ENCODE measurements at places on chromosomes 3 and 15. TPM values are rescaled to one million over a fixed set of nuclear protein-coding genes. Genes with fewer than 3 reads are reported as not detected.

DNA sequence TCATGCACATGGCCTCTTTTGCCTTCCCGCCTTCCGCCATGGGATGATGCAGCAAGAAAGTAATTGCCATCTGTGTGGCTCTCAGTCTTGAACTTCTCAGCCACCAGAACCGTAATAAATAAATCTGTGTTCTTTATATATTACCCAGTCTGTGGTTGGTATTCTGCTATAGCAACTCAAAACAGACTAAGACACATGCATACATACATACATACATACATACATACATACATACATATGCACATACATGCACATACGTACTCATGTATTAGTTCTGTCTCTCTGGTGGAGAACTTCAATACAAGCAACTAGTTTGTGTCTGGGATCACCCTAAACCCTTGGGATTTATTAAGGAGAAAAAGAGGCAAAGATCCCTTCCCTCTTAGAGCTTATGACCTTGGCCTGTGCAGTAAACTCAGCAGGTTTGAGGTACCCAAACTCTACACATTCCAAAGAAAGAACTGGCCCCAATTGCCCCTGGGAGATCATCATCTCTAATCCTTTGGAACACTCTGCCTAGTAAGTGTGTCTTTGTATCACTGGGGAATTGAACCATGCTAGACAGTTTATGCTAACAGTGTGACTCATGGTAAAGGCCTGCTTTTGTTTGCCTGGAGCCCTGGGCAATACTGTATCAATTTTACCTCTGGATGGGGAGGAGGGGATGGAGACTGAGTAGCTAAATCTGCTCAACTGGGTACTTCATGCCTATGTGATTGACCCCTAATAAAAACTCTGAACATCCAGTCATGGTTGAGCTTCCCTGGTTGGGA, 115.6 kb upstream of the LMCD1 start:
- no peak for DNase-seq

DNA sequence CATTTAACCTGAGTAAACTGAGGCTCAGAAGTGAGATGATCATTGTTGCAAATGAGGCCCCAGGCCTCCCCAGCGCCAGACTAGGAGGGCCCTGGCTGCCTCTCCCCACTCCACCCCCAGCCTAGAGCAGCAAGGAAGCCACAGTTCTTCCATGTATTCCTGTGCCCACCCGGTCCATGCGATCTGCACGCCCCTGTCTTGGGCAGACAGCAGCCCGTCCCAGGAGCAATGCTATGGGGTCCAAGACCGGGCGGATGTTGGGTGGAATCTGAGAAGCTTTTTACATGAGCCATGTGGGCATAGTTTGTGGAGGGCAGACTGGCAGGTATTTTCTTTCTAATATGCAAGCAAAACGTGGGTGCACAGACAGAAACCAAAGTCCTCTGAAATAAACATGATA, 15.1 kb downstream of the SH2D7 start:
- no peak for DNase-seq

Gene ADAMTS7
- polyA plus RNA-seq, result 11.6 TPM

- DNase-seq, result no peak
Observed at GRCh38 chr3:178520451-178520850, 15.8 kb upstream of the KCNMB2 start.

GRCh38 chr3:186368717-186369116, 6.7 kb upstream of the DGKG start:
- no peak for DNase-seq

Gene SLC9C1
- polyA plus RNA-seq, result 1.8 TPM

Gene LOXL1
- polyA plus RNA-seq, result 10.3 TPM

DNA sequence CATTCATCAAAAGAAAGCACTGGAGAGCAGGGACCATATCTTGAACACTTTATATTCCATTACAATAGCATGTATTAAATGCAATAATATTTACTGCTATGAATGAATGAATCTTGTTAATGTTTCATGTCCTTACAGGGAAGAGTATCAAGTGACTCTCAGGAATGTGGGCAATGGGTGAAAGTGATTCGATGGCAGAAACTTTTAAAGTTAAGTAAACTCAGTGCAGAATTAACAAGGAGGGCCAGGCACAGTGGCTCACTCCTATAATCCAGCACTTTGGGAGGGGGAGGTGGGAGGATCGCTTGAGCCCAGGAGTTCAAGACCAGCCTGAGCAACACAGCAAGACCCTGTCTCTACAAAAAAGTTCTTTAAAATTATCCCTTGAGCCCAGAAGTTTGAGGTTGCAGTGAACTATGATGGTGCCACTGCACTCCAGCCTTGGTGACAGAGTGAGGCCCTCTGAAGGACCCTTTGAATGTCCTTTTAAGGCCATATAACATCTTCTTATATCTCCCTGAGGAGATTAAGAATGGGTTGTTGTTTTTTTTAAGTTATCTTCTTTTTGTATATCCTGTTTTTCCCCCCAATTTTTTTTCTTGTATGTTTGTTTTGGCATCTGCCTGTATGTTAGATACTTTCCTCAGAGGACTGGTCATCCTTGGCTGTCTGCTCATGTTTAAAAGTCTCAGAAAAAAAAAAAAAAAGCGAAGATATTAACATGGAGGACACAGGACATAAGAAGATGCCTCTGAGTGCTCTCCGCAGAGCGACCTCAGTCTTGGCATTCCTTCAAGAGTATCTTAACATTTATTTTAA, 9.6 kb upstream of the FSIP1 start:
- DNase-seq, result no peak

GRCh38 chr15:40313531-40314398, 6.0 kb upstream of the PLCB2 start:
- no peak for DNase-seq

Gene CNTN4
- polyA plus RNA-seq, result 0.82 TPM

DNA sequence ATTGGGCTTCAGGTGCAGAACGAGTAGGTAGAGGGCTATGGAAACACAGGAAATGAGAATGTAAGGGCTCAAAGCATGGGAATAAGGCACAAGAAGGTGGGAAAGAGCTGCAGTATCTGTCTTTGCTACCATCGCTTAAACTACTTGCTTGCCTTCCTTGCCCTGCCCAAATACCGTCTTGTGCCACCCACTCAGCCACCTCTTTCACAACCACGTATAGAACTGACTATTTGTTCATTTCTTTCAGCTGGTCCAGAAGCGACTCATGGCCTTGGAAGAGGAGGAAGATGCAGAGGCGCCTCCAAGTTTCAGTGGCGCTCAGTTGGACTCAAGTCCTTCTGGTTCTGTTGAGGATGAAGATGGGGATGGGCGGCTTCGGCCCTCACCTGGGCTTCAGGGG, 11.8 kb downstream of the LPCAT4 start:
- no peak for DNase-seq

DNA sequence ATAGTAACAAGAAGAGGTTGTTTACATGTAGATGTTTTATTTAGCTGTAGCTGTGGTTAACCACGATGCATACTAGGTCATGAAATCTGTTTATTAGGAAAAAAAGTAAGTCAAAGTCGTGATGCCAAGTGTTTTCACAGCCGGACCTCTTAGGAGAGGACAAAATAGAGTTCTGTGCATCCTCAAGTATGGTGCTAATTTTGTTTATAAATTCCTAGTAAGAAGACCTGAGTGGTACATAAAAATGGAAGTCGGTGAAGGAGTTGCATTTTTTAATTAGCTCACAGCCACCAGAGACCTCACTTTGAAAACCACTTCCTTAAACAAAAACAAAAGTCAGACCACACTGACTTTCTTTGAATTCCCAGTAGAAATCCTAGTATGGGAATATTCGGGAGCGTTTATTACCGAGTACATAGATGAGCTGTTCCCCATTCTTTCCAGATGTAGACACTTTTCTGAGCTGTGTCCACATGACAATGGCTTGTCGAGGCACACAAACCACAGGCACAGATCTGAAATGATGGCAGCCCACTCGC, 143.6 kb upstream of the UBE2E1 start:
- no peak for DNase-seq

Gene PLA2G4F
- polyA plus RNA-seq, result not detected

Gene OR5K2
- not detected for polyA plus RNA-seq

- no peak for DNase-seq
Observed at GRCh38 chr3:157204880-157205279, 44.9 kb upstream of the CCNL1 start.

DNA sequence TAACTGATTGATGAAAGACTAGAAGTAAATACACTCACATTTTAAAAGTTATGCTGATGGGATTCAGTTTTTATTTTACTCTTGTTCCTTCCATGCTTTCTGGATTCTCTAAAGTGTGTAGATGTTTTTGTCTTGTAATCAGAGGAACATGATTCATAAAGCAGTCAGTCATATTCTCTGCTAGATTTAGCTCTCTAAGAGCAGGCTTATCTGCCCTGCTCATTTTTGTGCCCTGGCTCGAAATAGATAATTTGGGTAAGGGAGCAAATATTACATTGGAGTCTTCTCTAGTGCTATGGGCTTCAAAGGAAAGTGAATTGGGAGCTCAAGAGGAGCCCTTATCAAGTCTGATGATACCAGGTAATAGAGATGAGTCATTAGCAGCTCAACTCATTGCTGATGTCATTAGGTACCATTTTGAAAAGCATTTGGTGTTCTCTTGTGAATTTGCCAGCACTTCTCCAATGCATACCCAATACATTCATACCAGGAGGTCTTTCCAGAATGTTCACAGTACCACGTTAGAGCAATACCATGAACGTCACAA, 27.7 kb downstream of the SACM1L start:
- no peak for DNase-seq

- DNase-seq, result no peak
Observed at GRCh38 chr3:14462738-14463137, 60.3 kb downstream of the SLC6A6 start.

GRCh38 chr3:101011136-101011535, 17.9 kb upstream of the ABI3BP start:
- no peak for DNase-seq

DNA sequence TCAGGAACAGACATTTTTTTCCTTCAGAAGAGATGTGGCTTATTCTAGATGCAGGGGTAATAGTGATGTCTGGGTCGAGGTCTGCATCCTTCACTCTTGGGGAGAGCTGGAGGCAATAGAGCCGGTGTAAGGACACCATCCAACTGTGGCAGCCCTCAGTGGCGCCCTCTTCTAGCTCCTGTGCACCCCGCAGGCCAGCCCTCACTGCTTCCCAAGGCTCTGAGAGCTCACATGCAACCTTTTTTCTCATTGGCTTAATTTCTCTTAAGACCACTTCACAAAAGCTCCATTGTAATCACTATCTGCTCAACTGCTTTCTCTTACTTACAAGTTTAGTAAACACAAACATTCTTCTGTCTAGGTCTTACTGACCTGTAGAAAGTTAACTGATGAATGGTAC, 3.9 kb upstream of the VPS8 start:
- DNase-seq, result peak; percentile 84

DNA sequence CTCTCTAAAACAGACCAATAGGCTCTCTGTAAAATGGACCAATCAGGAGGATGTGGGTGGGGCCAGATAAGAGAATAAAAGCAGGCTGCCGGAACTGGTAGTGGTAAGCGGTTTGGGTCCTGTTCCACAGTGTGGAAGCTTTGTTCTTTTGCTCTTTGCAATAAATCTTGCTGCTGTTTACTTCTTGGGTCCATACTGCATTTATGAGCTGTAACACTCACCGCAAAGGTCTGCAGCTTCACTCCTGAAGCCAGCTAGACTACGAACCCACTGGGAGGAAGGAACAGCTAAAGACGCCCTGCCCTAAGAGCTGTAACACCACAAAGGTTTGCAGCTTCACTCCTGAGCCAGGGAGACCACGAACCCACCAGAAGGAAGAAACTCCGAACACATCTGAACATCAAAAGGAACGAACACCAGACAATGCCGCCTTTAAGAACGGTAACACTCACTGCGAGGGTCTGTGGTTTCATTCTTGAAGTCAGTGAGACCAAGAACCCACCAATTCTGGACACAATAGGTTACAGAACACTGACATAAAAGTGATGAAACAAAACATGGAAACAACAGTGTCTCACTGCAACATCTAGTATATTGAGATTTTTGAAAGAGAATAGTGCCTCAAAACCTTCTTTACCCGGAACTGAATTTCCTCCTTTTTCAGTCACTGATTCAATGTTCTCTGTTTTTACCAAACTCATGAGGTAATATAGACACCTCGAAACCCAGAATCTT, 28.8 kb upstream of the PLSCR2 start:
- DNase-seq, result no peak

DNA sequence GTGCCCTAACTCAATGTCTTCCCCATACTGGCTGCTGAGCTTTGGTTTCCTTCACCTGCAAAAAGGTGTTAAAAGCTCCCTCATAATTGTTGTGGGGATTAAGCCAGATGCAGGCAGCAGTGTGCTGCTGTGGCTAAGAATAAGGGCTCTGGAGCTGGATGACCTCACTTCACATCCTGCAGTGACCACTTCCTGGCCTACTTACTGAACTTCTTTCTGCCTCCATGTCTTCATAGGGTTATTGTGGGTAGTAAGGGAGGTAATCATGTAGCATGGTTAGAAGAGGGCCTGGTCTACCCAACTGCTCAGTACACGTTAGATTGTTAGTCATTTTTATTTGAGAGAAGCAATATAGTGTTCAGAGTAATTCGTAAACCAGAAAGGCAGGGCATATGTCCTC, 18.4 kb downstream of the GYG1 start:
- no peak for DNase-seq

Gene C3orf20
- polyA plus RNA-seq, result not detected

GRCh38 chr3:151709847-151710246, 23.9 kb upstream of the AADACL2 start:
- DNase-seq, result no peak

GRCh38 chr3:27031476-27031875, 337.7 kb downstream of the NEK10 start:
- no peak for DNase-seq

DNA sequence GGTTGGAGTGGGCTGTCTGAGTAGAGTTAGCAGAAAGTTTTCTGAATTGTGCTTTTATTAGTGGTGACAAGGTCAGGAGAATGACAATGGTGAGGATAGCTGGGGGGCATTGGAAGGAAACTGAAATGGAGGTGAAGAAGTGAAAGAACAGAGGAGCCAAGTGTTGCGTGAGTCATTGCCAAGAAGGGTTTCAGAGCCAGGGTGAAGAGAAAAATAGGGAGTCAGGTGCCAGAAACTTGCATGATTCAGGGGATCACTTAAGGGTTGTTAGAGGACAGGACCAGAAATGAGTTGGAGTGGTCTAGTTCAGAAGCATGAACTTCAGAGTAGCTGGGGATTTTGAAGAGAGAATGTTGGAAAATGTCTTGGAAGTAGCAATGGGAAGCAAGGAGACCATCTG, 86.0 kb upstream of the GALNT15 start:
- no peak for DNase-seq

GRCh38 chr15:56034514-56034913, 41.1 kb upstream of the NEDD4 start:
- DNase-seq, result no peak

DNA sequence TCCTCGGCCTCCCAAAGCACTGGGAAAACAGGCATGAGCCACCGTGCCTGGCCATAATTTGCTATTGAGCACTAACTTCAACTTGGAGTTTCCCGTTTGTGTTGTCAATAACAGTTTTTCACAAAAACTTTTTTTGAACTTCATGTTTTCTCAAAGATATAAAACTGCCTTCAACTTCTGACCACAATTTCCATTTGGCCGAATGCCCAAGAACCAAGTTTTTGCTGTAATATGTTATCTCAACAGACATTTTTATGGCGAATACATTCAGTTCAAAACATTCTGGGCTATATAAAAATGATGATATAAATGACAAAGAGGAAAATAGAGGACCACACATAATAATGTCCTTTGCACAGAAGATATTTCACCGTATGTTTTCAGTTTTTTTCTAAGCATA, 56.4 kb downstream of the NEDD4 start:
- DNase-seq, result no peak

- DNase-seq, result peak; percentile 51
Observed at GRCh38 chr3:42660898-42661297, 7.4 kb downstream of the ZBTB47 start.
